ENCODE measurements at places on chromosomes 13 and 19.
A peak's percentile ranks its signal among the peaks of the same experiment; 100 is the strongest.

- DNase-seq, result no peak
Observed at GRCh38 chr19:13115936-13116281, 631 bp downstream of the TRMT1 start.

GRCh38 chr19:23887642-23888041 lies 27.0 kb upstream of the ZNF726 start:
- DNase-seq, result peak; percentile 6

GRCh38 chr13:23848019-23848418 lies 41.2 kb downstream of the MIPEP start:
- no peak for DNase-seq

DNA sequence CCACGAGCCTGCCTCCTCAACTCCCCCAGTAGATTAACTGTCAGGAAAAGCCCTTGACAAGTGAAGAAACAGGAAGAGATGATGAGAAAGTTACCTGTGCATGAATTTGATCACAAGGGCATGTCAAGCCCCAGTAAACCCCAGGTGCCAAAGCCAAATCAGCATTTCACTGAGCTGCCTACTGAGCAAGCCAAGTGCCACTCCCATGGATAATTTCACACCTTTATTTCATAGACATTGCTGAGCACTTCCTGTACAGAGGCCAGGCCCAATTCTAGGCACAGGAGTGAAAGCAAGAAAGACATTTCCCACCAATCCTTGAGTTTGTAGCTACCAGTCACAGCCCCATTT lies 2.4 kb downstream of the GADD45GIP1 start:
- no peak for DNase-seq

DNA sequence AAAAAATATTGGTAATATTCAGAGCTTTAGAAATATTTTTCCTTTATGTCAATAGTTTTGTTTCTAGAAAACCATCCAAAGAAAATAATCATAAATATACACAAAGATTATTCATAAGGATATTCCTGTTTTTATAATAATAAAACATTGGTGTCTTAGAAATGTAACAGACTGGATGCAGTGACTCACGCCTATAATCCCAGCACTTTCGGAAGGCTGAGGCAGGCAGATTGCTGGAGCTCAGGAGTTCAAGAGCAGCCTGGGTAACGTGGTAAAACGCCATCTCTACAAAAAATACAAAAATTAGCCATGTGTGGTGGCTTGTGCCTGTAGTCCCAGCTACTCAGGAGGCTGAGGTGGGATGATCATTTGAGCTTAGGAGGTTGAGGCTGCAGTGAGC lies 106.8 kb downstream of the DHRS12 start:
- no peak for DNase-seq

- no peak for DNase-seq
Observed at GRCh38 chr13:65932587-65933239, 1297.4 kb downstream of the PCDH9 start.

GRCh38 chr13:30224732-30225131 lies 82.6 kb downstream of the KATNAL1 start:
- DNase-seq, result no peak

DNA sequence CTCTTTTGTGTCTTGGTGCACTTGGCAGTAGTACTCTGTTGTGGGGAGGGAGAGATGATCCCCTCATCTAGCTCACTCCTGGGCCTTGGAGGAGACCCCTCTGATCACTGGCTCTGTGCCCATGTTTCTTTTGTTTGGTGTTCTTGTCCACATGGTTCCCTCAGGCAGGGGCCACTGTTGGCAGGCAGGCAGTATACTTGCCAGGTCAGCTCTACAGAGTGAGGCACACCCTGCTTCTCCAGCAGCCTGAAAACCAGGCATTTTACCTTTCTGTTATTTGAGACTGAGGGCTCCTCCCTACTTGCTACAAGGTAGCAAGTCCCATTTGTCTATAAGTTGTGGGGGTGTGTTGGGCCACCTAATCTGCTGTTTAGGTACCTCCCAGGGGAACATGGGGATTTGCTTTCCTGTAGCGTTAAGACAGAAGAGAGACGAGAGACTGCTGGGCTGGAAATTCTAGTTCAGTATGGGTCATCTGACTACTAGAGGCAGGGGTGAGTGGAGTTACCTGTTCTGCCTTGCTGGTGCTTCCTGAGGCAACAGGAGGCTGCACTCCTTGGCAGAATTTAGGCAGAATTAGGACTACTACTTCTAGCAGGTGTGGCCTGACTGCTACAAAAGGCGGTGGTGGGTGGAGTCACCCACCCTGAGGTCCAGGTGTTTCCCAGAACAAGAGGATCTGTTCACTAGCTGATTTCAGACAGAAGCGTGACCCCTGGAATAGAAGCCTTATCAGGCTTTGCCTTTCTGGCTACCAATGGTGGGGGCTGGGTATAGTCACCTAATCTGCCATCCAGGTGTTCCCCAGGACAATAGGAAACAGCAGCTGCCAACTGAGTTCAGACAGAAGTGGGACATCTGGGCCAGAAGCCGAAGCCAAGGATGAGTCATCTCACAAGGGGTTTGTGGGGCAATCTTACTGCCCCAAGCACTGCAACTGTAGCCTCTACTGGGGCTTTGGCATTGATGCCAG lies 843.0 kb upstream of the ATXN8OS start:
- peak; percentile 38 for DNase-seq

Measured in NCI-H510A treated with DMSO at 0.1 percent for 48 hours (cell line).